ENCODE measurements at places on chromosomes 4 and X.

DNA sequence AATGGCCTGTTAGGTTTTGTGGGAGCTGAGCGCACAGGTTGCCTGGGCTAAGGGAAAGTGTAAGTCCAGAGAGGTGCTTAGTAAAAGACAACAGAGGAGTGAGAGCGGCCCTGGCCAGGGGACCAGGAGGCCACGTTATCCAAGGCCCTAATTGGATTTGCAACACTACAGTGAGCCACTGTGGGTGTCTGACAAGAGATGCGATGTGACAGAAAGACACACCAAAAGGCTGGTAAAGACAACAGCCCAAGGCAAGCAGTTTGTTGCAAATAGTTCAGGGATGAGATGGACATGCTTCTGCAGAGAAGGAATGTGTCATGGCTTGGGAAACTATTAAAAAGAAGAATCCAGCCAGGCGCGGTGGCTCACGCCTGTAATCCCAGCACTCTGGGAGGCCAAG lies 162.7 kb upstream of the KIT start:
- DNase-seq = no peak

DNA sequence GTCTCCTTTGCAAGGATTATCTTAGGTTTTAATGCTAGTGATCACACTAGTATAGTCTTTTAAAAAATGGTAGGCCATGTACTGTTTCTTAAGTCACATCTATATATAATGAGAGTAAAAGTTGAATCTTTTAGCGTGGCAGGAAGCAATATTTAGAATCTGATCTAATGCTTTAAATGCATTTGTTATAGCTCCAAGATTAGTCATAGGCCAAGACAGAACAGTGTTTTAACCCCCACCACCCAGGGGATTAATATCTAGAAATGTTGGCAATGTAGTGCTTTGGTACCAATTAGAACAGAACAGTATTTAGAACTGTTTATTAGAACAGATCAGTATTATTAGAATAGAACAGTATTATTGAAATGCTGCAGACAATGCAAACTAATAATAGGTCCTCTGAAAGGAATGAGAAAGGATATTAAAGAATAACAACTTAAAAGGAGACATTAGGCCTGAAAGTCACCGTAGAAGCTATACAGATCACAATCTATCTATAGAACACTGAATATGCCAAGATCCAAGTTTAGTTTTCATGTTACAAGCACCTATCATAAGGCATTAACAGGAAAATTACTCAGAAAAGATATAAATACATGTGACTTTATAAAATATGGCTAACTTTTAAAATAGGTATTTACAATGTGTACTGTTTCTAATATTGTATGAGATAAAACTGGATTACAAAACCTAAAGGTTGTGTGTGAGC lies 146.2 kb downstream of the NPNT start:
- DNase-seq = no peak

GRCh38 chr4:73251384-73251783 lies 7.2 kb downstream of the ANKRD17 start:
- DNase-seq = no peak

GRCh38 chrX:51520393-51520792 lies 24.0 kb upstream of the NUDT11 start:
- DNase-seq = no peak

DNA sequence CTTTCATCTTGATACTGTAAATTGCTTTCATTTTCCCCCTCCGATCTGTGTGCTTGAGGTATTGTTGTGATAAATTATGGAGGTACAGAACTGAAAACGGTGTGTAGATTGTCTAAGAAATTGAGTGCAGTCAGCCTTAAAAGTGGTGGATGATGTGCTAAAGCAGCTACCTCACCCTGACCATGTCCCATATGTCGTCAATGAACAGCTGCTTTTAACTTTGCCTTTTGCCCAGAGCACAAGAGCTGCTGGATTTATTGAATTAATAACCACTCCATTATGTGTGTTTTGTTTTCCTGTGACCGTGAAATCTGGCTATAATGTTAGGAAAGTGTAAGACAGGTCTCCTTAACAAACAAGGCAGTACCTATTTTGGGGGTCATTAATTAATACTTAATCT lies 581.9 kb upstream of the PITX2 start:
- no peak for DNase-seq

DNA sequence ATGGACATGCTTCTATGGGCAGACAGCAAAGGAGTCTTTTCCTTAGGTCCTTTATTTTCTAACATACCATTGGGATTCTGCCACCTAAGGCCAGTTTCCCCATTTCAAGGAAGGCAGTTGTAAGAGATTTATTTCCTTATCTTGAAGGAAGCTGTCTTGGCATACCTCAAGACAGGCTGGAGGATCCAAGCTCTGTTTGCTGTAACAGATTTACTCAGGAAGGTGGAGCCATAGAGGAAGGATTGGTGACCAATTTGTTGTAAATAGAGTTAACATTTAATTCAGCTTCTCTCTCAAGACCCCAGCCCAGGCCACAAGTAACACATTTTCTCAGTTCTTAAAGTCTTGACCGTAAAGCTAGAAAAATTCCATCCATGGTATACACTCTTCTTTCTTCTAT lies 131.6 kb upstream of the TENM3 start:
- no peak for DNase-seq

- DNase-seq = no peak
These were observed 214.0 kb upstream of the UGT8 start for GRCh38 chr4:114384629-114385028.

GRCh38 chr4:82913305-82913704 lies 12.8 kb downstream of the THAP9 start:
- no peak for DNase-seq

- DNase-seq = no peak
These were observed 55.0 kb upstream of the SCML1 start for GRCh38 chrX:17682259-17682658.

DNA sequence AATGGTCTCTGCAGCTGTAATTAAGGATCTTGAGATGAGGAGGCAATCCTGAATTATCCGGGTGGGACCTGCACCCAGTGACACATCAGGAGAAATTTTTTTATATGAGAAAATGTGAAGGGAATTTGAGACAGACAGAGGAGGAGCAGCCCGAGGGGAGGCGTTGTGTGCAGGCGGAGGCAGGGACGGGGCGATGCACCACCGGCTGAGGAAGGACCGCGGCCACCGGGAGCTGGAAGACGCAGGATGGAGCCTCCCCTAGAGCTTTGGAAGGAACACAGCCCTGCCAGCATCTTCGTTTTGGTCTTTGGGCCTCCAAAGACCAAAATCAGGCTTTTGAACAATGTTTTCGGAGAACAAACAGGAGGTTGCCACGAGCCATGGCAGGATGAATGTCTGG lies 85.0 kb upstream of the ADRA2C start:
- no peak for DNase-seq

DNA sequence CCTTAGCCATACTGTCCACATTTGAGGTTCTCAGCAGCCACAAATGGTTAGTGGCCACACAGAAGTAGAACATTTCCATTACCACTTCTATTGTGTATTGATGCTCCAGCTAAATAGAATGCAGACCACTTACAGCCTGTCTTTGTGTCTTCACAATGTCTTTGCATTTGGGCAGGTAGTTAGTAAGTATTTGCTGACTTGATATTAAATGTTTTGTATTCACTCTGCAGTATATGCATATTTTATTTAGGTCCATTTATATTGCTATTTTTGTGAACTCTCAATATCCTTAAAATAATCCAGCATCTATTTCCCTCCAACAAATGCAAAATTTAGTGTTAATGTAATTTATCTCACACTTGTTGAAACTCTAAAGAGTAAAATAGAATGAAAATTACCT lies 26.6 kb downstream of the ANAPC4 start:
- no peak for DNase-seq

DNA sequence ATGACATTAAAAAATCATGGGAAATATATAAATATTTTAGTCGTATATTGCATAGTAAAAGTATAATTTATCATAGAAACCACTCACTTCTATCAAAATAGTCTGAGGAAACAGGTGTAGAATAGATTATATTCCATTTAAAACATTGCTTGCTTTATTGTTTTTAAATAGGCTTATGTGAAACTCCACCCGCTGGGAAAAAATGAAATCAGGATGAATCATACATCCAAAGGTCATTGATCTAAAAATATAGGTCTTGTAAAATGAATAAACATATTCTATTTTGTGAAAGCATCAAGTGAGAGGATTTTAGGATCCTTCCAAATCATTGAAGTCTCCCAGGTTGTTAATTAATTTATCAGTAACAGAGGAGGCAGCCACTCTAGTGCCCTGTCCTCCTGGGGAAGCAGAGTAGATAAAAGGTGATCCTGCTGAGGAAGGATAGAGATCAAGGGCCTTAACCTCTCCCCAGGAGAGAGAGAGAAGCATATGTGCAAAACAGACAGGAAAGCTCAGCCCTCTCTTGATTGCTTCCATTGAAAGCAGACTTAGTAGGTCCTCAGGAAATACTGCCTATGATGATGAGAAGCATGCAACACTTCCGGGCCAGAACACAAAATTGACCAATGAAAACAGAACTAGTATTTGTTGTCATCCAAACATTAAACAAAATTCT lies 96.8 kb upstream of the MAP9 start:
- DNase-seq = no peak

- no peak for DNase-seq
These were observed 35.7 kb downstream of the APBB2 start for GRCh38 chr4:41178372-41179370.

- DNase-seq = no peak
These were observed 345.3 kb upstream of the TENM3 start for GRCh38 chr4:181897935-181898334.

DNA sequence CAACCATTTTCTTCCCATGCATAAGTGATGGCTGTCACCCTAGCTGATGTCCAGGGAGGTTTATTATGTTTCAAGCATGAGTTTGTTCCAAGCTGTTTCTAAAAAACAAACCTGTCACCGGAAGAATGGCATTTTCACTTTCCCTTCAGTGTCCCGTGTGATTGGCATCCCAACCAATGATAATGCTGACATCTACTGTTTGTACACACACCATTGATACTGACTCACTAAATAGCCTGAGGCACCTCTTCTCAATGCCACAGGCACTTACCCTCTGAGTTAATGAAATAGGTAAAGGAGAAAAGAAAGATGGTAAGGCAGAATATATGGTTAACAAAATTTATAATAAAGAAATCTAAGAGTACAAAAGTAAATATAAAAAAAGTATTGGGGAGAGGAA lies 23.1 kb upstream of the VCX2 start:
- DNase-seq = no peak

GRCh38 chrX:44225667-44226066 lies 117.8 kb downstream of the EFHC2 start:
- DNase-seq = no peak

GRCh38 chrX:40107291-40108161 lies 9.8 kb upstream of the BCOR start:
- no peak for DNase-seq

DNA sequence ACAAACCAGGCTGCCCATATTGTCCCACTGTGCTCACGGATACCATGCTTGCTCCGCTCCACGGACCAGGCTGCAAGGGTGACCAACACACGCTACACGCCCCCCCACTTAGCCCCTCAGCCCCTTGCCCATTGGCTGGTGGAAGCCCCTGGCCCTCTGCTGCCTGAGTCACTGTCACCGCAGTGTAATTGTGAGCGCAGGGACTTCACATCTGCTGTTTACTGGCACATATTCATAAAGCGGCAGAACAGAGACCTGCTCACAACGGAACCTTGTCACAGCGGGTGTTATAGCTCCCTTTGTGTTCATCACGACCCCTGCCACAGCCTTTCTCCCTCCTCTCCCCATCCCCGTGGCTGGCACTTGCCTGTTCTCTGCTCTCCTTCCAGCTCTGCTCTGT lies 83.7 kb downstream of the PSAPL1 start:
- no peak for DNase-seq

DNA sequence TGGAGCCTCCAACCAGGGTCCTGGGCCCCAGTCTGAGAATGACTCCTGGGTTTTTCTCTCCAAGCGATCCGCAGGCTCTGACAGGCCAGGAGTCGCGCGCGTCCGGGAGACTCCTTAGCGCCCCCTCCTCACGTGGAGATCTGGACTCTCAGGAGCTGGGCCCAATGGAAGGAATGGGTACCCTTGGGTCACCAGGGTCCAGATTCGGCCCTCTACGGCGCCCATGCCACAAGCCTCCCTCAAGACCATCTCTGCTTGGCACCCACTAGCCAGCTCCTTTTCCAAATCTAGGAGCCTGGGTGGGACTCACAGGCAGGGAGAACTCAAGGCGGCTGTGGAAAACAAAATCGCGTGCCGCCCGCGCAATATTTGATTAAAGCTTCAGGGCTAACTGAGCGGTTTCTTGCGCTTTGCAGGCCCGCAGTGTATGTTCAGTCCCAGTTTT lies 7.1 kb downstream of the HAND2 start:
- no peak for DNase-seq

GRCh38 chr4:38323141-38323641 lies 340.8 kb upstream of the KLF3 start:
- DNase-seq = no peak

DNA sequence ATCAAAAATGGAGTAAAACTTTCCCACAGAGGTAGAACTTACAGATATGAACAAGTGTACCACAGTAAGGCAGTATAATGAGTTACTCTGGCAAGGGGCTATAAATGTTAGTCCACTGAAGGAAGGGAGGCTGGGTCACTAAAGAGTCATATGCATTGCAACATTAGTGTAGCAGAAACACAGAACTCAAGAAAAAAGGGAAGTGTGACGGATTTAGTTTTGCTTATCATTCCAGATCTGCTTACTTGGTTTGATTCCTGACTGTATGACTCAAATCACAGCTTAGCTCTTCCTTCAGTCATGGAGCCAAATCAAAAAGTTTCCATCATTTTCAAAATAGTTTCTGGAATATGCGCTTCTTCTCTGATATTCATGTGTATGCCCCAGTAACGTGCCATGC lies 148.7 kb downstream of the FSTL5 start:
- peak; percentile 26 for DNase-seq

DNA sequence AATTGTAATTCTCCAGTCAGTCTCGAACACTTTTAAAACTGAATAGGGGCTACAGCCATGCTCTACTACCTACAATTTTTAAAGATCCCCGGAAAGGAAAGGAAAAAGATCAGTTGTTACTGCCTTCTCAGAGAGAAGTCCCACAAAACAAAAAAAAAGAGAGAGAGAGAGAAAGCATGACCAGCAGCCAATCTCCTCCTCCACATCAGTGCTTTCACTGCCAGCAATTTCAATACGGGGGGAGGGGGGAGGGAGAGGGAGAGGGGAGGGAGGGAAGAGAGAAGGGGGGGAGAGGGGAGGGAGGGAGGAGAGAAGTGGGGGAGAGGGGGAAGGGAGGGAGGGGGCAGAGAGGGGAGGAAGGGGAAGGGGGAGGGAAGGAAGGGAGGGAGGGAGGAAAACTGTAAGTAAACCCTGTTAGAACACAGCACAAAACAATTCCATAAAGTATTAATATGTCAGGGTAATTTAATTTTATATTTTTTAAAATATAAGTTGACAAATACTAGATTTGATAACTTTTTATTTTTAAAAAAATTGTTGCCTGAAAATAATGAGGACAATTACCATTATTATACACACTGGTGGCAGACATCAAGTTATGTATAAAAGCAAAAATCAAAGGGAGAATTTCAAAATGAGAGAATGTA lies 108.0 kb downstream of the LRBA start:
- no peak for DNase-seq

GRCh38 chr4:128427832-128428366 lies 140.3 kb upstream of the PGRMC2 start:
- peak; percentile 28 for DNase-seq

- DNase-seq = no peak
These were observed 45.1 kb upstream of the AADAT start for GRCh38 chr4:170134821-170135220.

Data from GM04504 (cell line).